Immature natural killer cell (primary cell): ENCODE measurements at places on chromosomes 16 and 17. TPM values are rescaled to one million over a fixed set of nuclear protein-coding genes. Genes with fewer than 3 reads are reported as not detected.

The KRT32 gene
- polyA plus RNA-seq = not detected

DNA sequence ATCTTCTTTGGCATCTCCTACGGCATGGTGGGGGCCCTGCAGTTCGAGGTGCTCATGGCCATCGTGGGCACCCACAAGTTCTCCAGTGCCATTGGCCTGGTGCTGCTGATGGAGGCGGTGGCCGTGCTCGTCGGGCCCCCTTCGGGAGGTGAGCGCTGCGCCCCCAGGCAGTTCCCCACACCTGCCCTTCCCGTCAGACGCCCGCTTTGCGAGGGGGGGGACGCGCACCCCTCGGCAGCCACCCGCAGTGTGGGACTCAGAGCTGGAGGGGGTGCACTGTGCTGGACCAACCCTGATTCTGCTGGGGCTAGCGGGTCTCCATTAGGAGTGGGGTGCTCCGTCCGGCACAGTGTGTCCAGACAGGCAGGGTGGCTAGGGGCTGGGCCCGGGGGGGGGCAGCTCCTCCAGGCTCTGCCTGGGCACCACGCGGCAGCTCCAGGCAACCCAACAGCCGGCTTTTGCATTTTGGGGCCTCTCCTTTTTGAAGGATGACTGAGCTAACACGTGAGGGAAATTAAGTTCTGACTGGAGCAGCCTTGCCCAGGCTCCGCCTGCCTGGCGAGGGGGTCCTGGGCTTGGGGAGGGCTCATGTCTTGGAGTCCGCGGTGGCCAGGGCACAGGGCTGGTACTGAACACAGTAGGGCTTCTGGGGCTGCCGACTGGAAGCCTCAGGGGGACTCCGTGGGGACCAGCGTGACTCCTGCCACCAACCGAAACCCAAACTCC lies 9.1 kb downstream of the SLC16A3 start:
- peaks cover 75% of the 10 kb centered on the region for H3K27me3 ChIP-seq
- peaks cover 39% of the 10 kb centered on the region for H3K4me1 ChIP-seq
- peaks cover 5% of the 10 kb centered on the region for H3K36me3 ChIP-seq
- H3K4me3 ChIP-seq = peak overlapping the region; percentile 85

DNA sequence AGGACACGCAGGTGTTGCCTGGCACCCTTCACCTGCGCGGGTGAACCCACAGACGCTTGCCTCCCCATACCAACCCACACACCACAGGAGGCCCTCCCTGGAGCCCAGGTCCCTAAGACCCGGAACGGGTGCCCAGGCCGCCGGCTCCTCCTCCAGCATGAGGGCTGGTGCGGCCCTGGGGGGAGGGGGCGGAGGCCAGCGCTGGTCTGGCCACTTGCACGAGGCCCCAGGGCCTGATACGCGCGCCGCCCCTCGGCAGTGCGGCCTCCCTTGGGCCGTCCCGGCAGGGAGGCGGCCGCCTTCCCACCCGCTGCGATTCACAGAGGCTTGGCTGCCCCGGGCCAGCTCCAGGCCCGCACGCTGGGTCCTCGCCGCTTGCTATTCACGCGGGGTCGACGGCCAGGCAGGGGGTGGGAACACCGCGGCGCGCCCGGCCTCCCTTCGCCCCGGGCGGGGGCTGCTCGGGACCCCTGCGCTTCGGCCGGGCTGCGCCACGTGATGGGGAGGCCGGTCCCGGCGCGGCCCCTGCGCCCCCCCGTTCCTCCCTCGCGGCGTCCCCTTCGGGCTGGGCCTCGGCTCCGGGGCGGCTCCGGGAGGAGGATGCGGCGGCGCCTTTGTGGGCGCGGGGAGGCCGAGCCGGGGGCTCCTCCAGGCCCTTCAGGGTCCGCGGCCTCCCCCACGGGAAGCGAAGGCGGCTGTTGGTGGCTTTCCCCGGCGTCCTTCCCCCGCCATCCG lies 685 bp downstream of the FASN start:
- peaks cover 9% of the 10 kb centered on the region for H3K4me1 ChIP-seq
- peak overlapping the region; percentile 35 for H3K4me3 ChIP-seq

GRCh38 chr16:87389245-87389644 lies 2.9 kb upstream of the MAP1LC3B start:
- peaks cover 47% of the 10 kb centered on the region for H3K4me1 ChIP-seq
- no peaks in the 10 kb centered on the region for H3K36me3 ChIP-seq
- no peak for DNase-seq
- peak overlapping the region; percentile 84 for H3K27ac ChIP-seq
- H3K4me3 ChIP-seq = no peak overlapping the region

GRCh38 chr16:79535130-79535529 lies 65.4 kb downstream of the MAF start:
- peaks cover under 1% of the 10 kb centered on the region for H3K27me3 ChIP-seq
- H3K4me3 ChIP-seq = no peak overlapping the region
- no peak overlapping the region for H3K27ac ChIP-seq
- H3K4me1 ChIP-seq = no peaks in the 10 kb centered on the region

- H3K4me3 ChIP-seq = no peak overlapping the region
- no peak for DNase-seq
- H3K4me1 ChIP-seq = peaks cover 13% of the 10 kb centered on the region
- peaks cover 18% of the 10 kb centered on the region for H3K27me3 ChIP-seq
These were observed 5.6 kb upstream of the CHMP6 start for GRCh38 chr17:80986046-80986445.

GRCh38 chr17:49616601-49617131 lies 41.0 kb downstream of the NXPH3 start:
- peaks cover 20% of the 10 kb centered on the region for H3K4me1 ChIP-seq
- DNase-seq = no peak
- no peaks in the 10 kb centered on the region for H3K27me3 ChIP-seq
- H3K36me3 ChIP-seq = peaks cover 22% of the 10 kb centered on the region
- H3K27ac ChIP-seq = peak overlapping the region; percentile 8
- no peak overlapping the region for H3K4me3 ChIP-seq

DNA sequence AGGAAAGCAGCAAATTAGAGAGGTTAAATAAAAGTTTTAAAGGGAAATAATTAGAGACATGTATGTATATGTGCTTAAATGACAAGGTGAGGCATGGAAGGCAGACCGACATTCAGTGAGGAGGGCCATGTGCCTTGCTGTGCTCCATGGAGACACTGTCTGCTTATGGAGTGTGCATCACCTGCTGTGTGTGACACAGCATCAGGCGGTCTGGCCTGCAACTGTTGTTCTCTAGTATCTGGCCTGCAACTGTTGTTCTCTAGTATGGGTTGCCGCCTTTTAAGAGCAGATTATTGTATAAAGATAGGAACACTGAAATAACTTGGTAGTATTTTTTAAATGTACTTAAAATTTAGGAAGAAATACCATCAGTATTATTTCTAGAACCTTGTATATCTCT lies 225.1 kb downstream of the LGALS9B start:
- no peaks in the 10 kb centered on the region for H3K4me1 ChIP-seq
- DNase-seq = no peak
- no peak overlapping the region for H3K27ac ChIP-seq
- H3K4me3 ChIP-seq = no peak overlapping the region

DNA sequence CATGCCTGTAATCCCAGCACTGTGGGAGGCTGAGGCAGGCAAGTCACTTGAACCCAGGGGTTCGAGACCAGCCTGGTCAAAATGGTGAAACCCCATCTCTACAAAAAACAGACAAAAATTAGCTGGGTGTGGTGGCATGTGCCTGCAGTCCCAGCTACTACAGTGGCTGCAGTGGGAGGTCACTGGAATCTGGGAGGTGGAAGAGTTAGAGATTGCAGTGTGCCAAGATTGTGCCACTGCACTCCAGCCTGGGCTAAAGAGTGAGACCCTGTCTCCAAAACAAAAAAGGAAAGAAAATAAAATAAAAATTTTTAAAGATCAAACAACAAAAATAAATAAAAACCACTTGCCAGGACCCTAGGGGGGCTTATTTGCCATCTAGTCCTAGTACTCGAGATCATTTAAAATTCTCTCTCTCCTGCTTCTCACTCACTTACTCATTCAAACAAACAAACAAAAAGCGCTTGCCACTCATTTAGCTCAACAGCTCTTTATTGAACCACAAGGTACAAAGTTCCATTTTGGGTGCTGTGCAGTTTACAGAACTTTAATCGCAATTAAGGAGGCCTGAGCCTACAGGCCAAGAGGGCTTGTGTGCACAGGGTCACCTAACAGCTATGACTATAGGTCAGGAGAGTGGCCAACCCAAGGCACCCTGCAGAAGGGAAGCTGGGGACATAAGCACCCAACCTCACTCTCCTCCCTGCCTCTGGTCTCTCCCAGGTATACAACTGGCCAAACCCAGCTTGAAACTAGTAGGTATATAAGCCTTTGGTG lies 4.4 kb downstream of the CHD9NB start:
- H3K27me3 ChIP-seq = peaks cover 3% of the 10 kb centered on the region
- H3K36me3 ChIP-seq = no peaks in the 10 kb centered on the region
- H3K27ac ChIP-seq = no peak overlapping the region
- no peak for DNase-seq
- no peak overlapping the region for H3K4me3 ChIP-seq

GRCh38 chr17:27218041-27218440 lies 75.9 kb upstream of the WSB1 start:
- H3K4me1 ChIP-seq = no peaks in the 10 kb centered on the region
- peak overlapping the region; percentile 86 for H3K27ac ChIP-seq
- DNase-seq = no peak

The CDH13 gene
- polyA plus RNA-seq = not detected

- no peaks in the 10 kb centered on the region for H3K4me1 ChIP-seq
- no peak overlapping the region for H3K27ac ChIP-seq
- H3K27me3 ChIP-seq = peaks cover 6% of the 10 kb centered on the region
- H3K36me3 ChIP-seq = no peaks in the 10 kb centered on the region
These were observed 560.6 kb downstream of the CDH13 start for GRCh38 chr16:83187405-83187804.

The CACNA1H gene
- polyA plus RNA-seq = 0.22 TPM
